ENCODE measurements at places on chromosomes 3 and 15.

DNA sequence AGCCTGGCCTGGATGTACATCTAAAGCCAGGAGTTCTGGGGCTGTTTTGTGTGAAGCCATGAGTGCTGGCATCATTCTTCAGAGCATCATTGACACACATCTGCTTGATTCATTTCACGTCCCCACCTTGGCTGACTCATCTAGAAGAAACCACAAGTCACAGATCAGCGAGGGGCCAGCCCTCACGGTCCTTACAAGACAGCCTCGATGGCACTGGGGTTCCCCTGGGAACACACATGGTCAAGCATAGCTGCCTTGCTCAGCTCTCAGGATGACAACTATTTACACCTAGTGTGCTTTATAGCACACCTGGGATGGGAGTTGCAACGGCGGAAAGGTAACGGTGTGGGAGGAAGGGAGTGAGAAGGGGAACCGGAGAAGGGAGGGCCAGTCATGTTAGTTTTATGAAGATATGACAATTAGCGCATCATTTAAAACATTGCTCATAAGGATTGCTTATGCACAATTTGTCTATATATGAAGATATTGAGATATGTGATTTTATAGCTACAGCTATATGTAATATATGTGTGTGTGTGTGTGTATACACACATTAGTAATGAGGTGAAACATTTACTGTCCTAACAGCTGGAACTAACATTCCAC is 227.1 kb downstream of the RPLP1 start:
- DNase-seq: no peak

GRCh38 chr3:70832089-70832833 is 519.8 kb upstream of the MDFIC2 start:
- peak; percentile 77 for DNase-seq

- no peak for DNase-seq
Observed at GRCh38 chr3:170725285-170725731, 139.4 kb upstream of the SLC7A14 start.

- no peak for DNase-seq
Observed at GRCh38 chr3:131194816-131195215, 168.1 kb downstream of the NEK11 start.

DNA sequence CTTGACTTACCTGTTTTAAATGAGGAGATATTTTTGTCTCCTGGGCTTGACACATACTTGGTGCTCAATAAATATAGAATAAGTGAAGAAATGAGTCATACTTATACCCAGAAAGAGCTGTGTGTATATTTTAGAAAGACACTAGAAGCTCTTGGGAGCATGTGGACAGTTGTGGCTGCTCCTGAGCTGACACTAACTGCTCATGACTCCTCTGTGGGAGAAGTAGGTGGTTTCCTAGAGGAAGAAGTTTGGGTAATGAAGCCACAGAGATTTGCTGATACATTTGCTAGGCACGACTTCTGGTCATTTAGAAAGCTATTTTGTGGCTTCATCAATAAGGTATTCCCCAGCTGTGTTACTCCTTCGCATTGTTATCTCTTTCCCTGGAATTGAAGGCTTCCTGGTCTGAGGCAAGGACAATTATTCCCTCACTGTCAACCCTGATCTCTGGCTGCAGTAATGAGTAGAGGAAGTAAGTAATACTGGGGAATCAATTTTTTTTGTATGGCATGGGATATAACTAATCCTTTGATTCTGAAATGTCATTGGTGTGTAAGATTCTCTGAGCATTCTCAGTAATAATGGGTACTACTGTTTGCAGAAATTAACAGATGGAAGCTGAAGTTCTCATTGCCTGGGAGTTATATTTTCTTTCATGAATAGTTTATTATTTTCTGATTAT is 79.6 kb upstream of the DCBLD2 start:
- peak; percentile 98 for DNase-seq

GRCh38 chr3:66673293-66673692 is 172.5 kb upstream of the LRIG1 start:
- no peak for DNase-seq

- DNase-seq: no peak
Observed at GRCh38 chr3:42067326-42067725, 23.8 kb upstream of the TRAK1 start.

- DNase-seq: no peak
Observed at GRCh38 chr15:93664213-93664956, 567.0 kb upstream of the MCTP2 start.

DNA sequence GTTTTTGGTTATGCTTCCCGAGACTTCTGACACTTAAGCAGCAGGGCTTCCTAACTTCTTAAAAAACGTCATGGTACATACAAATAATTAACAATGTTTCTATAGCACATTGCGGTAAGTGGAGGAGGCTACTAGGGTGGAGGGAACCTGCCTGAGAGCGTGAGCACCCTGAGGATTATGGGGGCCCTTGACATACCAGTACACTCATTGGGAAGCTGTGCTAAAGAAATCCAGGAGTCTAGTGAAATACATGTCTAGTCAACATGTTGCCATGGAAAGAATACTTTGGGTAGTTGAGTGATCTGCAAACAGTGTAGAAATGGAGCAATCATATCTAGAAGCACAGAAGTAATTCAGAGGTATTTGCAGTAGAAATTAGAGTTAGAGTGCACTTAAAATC is 39.2 kb upstream of the MAPKBP1 start:
- no peak for DNase-seq

- DNase-seq: no peak
Observed at GRCh38 chr3:81218023-81218422, 543.4 kb downstream of the GBE1 start.

DNA sequence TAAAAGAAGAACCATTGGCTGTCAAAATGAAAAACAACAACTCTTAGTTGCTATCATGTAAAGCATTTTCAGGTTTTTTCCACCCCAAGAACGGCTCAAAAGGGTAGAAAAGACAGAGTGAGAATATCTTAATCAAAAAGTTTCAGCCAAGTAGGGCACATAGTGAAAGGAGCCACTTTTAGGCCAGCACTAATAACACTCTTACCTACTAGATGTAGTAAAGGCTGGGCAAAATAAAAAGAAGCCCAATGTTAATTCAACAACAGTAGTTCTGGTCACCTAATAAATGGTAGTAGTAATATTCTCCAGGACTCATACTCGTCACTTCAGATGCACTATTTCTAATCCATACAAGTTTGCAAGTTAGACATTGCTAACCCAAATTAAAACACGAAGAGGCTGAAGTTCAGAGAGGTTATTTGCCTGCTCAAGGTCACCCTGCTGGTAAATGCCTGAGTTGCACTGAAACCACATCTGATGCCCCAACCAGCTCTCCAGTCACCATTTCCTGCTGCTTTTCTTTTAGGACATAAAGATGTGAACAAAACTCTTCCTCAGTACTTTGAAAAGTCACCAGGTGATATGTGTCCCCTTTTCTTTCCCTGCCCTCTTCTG is 7.5 kb downstream of the GOLIM4 start:
- peak; percentile 23 for DNase-seq

DNA sequence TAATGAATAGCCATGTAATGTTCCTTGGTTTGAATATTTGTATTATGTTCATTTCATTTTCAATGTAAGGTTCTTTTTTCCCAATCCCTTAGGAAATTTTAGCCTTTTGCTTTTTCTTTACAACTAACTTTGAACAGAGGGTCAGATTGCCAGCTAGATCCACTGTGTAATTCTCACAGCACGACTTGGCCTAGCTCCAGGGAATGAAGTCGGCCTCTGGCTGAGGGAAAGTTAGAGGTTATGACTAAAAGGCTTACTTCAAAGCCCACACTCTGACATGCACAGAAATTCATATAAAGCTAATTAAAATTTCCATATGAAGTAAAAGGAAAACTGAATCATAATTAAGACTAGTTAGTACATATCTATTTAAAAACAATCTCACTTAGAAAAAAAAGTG is 38.7 kb downstream of the ROBO1 start:
- no peak for DNase-seq

DNA sequence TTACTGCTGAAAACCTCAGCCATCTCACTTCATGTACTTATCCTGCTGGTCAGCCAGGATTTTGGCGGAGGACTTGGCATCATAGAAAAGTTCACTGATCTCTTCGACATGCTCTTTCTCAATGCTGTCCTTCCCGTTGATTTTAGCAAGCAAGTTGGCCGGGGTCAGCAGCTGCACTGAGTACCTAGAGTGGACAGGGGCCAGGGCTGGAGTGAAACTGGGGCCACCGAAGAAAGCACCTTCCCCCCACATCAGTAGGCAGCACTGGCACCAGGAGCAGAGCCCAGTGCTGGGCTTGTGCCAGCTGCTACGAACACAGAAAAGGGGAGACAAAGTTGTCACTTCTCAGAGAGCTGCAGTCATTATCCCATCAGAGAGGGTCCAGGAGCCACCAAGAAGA is 29.0 kb downstream of the SEC61A1 start:
- DNase-seq: no peak

- no peak for DNase-seq
Observed at GRCh38 chr3:64548200-64548889, 139.5 kb downstream of the ADAMTS9 start.

DNA sequence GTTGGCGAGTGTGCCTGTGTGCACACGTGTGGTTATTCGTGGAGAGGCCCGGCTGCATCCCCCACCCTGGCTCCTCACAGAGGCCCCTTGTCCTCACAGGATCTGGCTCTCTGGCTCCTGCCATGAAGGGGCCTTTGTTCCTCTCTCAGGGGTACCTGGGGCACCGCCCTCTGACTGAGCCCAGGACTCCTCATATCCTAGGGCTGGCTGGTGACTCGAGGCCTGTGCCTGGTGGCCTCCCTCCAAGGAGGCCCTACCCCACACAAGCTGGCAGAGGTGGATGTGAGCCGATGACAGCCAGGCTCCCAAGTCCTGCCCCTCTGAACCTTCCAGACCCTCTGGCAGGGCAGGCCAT is 10.0 kb downstream of the PRKCD start:
- DNase-seq: no peak

DNA sequence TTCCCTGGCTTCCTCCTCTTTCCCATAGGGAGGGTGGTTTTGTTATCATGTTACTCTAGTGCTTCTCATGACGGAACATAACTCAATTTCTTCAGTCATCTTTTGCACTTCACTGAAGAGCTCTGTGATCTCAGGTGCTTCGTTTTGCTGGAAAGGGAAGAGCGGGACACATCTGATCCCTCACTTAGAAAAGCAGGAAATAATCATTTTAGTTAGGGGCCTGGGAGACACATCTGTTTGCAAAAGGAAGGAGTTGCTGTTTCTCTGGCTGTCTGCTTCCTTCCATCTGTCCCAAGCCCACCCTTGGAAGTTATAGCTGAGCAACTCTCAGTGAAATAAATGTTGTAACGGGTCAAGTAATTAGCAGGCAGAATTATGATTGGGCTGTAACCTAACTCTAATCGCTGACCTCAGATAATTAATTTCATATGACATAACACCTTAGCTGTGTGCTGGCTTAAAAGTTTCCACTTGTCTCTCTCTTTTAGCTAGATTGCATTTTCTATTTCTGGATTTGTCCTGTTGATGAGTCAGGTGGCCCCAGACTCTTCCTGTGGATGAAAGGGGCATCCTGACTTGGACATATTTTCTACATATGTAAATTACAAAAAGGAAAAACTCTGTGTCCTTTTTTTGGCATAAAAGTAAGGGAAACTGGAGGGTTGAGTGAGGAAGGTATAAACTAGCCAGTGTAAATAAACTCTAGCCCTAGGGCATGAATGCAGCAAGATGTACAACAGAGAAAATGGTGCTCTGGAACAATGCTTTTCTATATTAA is 11.0 kb upstream of the FILIP1L start:
- DNase-seq: no peak

All from A172 (cell line).